Cardiac fibroblast (primary cell): ENCODE measurements at places on chromosomes 1 and 21.

DNA sequence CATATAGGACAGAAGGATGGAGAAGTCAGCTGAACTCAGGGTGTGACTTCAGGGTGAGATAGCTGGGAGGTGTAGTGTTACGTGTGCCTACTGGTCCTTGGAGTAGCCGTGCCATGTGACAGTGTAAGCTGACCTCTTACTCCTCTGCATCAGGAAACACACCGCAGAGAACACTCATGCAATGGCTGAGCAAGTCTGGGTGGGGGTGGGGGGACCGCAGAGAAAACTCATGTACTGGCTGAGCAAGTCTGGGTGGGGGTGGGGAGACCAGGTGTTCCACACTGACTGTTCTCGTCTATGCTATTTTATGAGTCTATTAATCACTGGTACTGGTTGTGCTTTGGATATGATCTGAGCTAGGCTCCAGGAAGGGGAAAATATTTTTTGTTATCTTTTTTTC, 233.1 kb downstream of the PAPPA2 start:
- no peak for DNase-seq

DNA sequence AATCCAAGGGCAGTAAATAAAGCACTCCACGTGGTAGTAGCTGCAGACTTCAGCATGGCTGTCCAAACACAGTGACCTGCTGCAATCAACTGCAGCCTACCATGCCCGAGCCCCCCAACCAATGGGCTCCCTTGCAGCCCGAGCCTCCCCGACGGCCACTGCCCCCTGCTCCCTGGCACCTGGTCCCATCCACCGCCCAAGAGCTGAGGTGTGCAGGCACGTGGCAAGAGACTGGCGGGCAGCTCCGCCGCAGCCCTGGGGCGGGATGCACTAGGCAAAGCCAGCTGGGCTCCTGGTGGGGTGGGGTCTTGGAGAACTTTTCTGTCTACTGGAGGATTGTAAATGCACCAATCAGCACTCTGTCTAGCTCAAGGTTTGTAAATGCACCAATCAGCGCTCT, 57.6 kb upstream of the RGS2 start:
- no peak for DNase-seq

DNA sequence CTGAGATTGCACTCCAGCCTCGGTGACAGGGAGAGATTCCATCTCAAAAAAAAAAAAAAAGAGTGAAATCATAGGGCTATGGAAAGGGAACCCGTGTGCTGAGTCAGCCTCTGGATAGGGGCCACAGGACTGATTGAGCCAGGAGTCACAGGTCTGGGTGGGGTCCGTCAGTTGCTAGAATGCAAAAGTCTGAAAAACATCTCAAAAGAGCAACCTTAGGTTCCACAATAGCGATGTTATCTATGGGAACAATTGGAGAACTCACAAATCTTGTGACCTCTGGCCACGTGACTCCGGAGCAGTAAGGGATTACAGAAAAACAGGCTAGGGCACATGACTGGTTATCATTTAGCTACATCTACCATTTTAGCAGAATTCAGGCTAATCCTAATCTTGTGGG, 32.8 kb upstream of the GREM2 start:
- DNase-seq = no peak

DNA sequence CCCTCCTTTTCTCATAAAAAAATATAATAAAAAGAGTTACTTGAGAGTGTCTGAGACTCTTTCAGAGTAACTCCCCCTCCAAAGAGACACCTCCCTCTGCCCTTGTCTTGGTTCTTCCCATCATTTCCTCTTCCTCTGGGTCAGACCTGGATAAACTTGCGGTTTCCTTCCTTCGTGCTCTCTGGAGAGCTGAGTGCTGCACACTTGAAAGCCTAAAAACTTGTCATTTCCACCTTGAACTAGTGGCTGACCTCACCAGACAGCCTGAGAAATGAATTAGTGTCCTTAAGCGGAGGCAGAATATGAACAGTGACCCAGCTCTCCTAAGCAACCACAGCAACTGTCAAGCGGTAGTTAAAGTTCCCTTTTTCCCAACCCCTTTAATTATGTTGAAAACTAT, 88.4 kb upstream of the PROX1 start:
- DNase-seq = no peak

DNA sequence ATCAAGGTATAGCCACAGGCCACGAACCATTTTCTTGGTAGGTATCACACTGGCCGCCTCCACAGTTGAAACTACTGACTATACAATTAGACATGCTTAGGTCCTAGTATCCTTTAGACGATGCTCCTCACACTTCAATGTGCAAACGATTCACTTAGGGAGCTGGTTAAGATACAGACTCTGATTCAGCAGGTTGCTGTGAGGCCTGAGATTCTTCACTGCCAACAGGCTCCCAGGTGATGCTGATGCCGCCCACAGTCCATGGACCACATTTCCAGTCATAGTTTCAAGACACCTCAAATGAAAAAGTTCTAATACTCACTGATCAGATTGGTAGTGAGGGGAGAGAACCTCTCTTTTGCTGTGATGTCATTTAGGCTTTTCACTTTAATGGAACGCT, 6.8 kb downstream of the ATP5PO start:
- DNase-seq = no peak

DNA sequence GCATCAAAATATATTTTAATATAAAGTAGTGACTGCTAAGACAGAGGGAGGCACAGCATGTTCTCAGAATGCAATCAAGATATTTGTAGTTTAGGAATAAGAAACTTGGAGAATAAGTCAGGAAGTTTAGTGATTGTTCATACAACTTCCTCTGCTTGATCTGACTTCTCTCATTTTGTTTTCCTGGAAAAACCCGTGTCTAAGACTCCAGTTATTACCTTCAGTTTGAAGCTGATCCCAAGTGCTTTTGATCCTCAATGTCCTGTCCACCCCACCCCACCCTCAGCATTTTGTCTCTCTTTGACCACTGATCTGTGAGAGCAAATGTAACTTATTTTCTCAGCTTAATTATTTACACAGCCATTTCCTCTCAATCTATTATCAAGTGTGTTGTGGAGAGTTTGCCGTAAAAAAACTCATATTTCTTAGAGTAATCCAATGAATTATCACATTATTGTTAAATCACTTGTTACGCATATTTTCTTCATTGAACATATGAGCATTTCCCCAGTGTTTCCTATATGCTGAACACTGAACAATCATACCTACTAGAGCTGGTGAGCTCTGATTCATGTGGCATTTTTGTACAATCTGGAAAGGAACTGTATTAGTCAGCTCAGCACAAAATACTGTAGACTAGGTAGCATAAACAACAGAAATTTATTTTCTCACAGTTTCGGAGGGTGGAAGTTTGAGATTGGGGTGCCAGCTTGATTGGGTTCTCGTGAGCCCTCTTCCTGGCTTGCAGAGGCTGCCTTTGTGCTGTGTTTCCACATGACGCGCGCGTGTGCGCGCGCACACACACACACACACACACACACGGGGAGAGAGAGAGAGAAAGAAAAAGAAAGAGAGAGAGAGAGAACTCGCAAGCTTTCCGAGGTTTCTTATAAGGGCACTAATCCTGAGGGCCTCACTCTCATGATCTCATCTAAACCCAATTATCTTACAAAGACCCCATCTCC, 65.5 kb upstream of the DPYD start:
- peak; percentile 70 for DNase-seq

- DNase-seq = peak; percentile 84
Observed at GRCh38 chr21:34743831-34744230, 75.0 kb downstream of the CLIC6 start.

DNA sequence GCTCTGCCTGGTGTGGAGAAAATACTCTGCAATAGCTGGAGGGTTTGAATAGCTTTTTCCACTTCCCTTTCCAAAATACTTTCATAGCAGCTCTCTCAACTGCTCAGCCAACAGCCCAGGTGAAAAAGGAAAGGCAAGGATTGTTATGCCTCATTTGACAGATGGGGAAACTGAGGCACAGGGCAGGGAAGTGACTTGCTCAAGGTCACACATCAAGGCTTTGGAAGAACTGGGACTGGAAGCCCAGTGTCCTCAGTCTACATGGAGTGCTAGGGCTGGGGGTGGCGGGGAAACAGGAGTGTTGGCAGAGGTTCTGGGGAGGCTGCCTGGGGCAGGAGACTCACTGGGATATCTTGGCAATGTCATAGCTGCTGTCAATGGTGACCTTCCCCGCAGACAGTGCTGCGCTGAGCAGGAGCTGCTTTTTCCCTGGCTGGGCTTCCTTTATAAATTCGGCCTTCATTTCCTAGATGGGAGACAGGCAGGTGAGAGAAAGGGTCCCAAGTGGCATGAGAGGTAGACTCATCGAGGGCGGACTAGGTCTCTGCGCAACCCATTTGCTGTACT, 4.0 kb downstream of the CHI3L1 start:
- DNase-seq = no peak

- no peak for DNase-seq
Observed at GRCh38 chr1:109472779-109473178, 6.4 kb downstream of the SYPL2 start.

DNA sequence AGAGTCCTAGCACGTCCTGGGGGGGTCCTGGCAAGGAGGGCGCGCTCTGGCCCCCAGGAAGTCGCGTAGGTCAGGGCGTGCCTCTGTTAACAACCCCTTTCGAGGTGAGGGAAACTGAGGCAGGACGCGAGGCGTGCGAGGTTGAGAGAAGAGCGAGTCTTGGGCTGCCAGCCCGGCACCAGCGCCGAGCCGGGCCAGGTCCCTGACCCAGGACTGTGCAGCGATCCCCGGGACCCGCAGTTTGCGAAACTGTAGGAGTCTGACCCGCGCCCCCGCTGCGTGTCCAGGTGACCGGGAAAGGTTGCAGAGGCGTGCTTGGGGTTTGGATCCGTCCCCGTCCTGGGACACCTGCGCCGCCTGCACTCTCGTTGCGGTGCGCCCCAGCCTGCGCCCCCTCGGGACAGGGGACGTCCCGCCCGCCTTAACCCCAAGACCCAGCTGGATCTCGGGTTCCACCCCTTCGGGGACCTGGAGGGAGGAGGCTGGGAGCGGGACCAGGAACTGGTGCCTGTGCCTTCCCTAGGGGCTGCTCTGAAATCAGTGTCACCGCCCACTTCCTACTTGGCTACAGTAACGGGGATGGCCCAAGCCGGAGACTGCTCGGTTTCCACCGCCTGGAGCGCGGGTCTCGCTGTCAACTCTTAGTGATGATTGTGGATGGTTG, 493 bp downstream of the DISC1 start:
- peak; percentile 53 for DNase-seq

DNA sequence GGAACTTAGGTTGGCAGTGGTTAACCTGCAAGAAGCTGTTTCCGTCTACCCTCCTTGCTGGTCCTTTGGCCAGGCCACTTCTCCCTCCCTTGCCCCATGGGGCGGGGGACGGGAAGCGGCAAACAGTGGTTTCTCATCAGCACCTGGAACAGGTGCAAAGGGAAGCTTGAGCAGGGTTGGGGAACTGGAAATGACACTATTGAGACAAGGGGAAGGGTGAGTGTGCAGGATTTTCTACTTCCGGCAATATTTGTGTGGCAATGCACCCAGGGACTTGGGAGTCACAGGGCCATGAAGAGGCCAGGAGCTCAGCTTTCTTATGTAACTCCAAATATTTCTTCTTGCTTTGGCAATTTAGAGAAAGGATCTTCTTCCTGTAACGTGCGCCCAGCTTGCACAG, 29.0 kb upstream of the SARS1 start:
- no peak for DNase-seq

- DNase-seq = peak; percentile 90
Observed at GRCh38 chr1:224623743-224624333, 7.7 kb downstream of the CNIH3 start.

DNA sequence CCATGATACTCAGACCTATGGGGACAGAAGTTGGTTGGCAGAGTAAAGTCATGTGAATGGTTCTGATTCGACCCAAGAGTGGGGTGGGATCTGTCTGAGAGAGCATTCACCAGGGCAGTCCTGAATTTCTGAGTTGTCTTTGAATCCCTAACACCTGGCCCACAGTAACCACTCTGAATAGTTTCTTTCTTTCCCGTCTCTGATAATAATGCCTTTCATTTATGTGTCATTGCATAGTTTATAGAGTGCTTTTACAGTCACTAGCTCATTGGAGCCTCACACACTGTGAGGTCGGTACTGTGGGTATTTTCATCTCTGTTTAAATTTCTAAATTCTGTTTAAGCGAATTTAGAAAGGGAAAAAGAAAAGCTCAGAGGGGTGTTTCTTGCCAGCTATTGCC, 147.1 kb downstream of the C1orf21 start:
- no peak for DNase-seq

DNA sequence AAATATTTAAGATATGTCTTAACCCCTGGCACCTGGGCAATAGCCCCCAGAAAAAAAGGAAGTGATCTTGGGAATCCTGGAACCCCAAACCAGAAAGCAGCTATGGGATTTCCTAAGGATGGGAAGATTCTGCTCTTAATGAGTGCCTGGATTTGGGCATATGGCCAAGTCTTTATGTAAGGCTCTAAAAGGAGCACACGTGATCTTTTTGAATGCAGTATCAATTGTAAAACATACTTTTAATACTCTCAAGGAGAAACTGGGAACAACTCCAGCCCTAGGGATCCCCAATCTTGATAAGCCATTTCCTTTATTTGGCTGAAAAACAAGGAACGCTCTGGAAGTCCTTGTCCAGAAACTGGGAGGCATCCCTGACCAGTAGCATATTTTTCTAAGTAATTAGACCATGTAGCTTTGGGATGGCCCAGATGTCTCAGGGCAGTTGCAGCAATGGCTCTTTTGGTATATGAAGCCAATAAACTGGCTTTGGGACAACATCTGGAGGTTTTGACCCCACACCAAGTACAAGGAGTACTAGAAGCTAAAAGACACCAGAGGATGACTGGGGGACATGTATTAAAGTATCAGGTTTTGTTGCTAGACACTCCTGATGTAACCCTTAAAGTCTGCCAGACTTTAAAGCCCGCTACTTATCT, 80.9 kb upstream of the KIAA0040 start:
- no peak for DNase-seq

- DNase-seq = no peak
Observed at GRCh38 chr1:216793303-216793702, 70.1 kb upstream of the ESRRG start.

DNA sequence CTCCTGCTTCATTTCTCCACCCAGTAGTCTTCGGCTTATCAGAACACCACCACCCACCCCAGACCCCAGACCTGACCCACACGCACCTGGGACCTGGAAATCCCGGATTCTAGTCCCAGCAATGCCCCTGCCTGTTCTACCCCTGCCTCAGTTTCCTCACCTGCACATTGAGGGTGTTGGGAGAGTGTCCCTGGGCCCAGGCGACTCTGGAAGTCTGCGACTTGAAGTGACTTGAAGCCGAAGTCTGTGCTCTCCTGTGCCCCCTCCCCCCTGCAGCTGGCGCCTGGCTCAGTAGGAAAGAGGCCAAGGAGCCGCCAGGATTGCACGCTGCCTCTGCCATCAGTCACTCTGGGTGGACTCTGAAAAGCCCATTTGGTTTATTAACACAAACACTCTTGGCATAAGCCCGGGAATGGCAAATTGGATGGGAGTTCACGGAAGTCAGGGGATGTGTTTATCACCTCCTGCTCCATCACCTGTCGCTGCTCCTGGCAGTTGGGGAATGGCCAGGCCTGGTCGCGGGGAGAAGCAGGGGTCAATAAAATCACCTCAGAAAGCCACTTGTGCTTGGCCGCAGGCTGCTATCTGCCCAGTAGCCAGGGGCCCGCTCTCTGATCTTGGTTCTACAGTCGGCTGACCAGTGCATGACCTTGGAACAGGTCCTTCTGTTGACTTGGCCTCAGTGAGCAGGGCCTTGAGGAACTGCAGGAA, 132.7 kb downstream of the ACTL8 start:
- no peak for DNase-seq
